ENCODE measurements at places on chromosomes 5 and 9.
A peak's percentile ranks its signal among the peaks of the same experiment; 100 is the strongest.

DNA sequence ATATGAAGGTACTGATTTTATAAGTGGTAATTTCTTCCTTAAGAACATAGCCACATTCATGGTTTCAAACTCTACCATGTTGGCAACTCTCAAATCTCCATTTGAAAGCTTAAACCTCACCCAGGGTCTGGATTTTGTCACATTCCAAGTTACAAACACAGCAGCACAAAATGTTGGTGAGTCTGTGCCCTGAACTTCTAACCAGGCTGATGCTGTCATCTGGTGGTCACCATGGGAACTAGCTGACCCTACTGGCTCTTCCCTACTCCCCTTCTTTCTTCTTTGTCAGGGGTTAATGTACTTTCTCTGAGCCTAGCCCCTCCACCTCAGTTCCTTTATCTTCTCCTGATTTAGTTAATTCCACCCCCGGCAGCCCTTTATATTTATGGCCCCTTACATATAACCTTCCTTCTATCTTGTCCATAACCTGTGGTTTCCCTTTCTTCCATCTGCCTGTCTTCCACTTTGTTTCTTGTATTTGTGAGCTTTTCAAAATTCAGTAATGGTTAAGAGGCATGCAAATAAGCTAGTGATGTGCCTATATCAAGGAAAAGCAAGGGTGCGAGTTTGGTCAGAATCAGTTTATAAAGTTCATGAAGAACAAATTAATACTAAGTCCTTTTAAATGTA is 35.9 kb downstream of the TGFBR1 start:
- peak; percentile 59 for DNase-seq

DNA sequence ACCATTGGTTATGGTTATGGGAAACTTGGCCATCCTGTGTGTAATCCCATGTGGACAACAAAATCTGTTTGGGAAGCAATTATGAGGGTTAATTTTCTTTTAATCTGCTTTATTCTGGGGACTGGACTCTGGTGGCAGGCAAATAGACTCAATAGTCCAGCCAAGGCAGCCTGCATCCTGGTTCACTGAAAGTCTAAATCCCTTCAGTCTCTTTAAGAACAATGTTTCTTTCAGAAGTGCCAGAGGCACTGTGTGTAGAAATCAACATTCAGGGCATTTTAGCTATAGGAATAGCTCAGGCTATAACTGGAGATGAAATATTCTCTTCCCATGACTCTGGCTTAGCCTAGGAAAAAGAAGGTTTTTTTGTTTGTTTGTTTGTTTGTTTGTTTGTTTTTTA is 118.0 kb downstream of the SPATA31D1 start:
- DNase-seq = no peak

DNA sequence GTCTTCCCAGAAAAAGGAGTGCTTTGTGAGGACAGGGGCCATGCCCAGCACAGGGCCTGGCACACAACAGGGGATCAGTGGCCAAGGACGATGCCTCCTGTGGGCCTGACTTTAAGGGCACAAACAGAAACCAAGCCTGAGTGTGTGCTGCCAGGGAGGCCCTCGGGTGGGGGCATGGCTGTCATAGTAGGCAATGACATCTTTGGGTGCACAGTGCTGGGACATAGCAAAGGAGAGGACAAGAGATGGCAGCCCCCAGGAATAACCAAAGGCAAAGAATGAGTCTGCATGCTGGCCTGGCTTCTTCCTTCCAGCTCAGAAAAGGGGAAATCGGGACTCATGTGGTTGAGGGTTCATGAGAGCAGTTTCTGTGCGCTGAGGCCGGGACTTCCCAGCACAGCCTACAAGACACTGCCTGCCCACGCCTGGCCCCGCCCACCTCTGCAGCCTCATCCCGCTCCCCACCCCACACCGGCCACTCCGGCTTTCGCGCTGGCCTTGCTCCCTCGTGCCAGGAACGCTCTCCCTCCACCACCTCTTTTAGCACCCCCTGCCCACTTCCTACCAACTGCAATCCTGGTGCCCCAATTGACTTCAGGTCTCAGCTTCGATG is 13.8 kb upstream of the LHX2 start:
- no peak for DNase-seq

GRCh38 chr9:20662156-20662555 is 21.9 kb upstream of the FOCAD start:
- DNase-seq = no peak

- DNase-seq = no peak
Measured at GRCh38 chr5:139851558-139851957, 56.0 kb downstream of the PSD2 start.

- DNase-seq = no peak
Measured at GRCh38 chr5:80268916-80269315, 13.1 kb upstream of the SERINC5 start.

DNA sequence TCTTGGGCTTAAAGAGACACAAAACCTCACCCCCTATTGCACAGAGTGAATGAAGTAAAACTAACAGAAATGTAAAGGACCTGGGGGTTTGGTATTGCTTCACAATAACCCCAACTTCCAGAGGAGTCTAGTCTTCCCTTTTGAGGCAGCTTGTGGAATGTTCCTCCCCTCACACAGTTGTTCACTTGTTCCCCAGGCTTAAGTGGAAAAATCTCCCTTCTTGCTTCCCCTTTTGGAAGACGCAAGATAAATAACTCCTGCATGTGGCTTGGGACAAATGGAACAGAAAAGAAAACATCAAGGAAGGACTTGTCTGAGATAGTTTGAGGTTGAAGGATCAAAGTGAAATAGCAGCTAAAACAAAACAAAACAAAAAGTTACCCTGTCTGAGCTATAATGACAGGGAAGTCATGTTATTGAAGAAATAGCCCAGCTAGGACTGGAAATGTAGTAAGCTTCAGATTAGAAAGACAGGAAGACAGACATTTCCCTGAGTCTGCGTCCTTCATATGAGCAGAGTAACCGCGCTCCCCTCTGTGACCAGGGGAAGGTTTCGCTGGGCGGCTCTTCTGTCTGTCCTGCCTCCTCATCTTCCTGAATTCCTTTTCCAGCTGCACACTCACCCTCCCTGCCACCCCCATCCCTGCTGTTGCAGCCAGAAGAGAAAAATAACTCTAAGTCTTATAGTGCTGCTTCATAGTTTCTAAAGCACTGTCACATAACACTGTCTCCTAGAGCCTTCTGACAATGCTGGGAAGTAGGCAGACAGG is 8.8 kb downstream of the SPARC start:
- no peak for DNase-seq

GRCh38 chr5:155732587-155733376 is 594.2 kb upstream of the SGCD start:
- DNase-seq = no peak

GRCh38 chr5:112711436-112711835 is 26.2 kb upstream of the APC start:
- no peak for DNase-seq

- DNase-seq = no peak
Measured at GRCh38 chr5:174159327-174160114, 114.0 kb downstream of the NSG2 start.

GRCh38 chr5:76703707-76704106 is 12.2 kb upstream of the F2R start:
- no peak for DNase-seq

GRCh38 chr9:11931751-11932150 is 761.4 kb upstream of the TYRP1 start:
- no peak for DNase-seq

- no peak for DNase-seq
Measured at GRCh38 chr5:14347522-14347921, 204.4 kb downstream of the TRIO start.

Data from HL-60 (cell line).